Stimulated activated CD4-positive, alpha-beta T cell treated with anti-CD3 and anti-CD28 coated beads, Interleukin-15, amount 100 ng/mL, for 1 hour (primary cell): ENCODE measurements at places on chromosomes 2 and 18.

- DNase-seq: no peak
These were observed 31.4 kb downstream of the ABCB11 start for GRCh38 chr2:168999668-169000213.

- DNase-seq: no peak
These were observed 8.8 kb upstream of the SNED1 start for GRCh38 chr2:240989451-240990265.

GRCh38 chr2:45897842-45898241, 246.4 kb downstream of the PRKCE start:
- DNase-seq: no peak

DNA sequence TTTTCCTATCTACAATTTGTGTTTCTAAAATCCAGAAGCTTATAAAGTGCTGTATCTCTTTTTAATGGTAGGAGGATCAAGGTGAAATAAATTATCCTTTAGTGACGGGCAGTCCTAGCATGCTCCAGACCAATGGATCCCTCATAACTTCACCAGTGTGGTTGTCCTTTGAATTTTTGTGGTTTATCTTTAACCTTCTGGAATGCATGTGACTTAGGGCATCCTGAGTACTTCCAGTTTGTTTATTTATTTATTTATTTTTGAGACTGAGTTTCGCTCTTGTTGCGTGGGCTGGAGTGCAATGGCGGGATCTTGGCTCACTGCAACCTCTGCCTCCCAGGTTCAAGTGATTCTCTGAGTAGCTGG, 40.4 kb downstream of the NUP35 start:
- no peak for DNase-seq

GRCh38 chr2:219352448-219353023, 20.0 kb upstream of the RESP18 start:
- DNase-seq: peak; percentile 33
